A549 (cell line): ENCODE measurements at places on chromosomes 13 and 19.
A peak's percentile ranks its signal among the peaks of the same experiment; 100 is the strongest.

- DNase-seq: no peak
These were observed 223.7 kb downstream of the TBC1D4 start for GRCh38 chr13:75258159-75258782.

DNA sequence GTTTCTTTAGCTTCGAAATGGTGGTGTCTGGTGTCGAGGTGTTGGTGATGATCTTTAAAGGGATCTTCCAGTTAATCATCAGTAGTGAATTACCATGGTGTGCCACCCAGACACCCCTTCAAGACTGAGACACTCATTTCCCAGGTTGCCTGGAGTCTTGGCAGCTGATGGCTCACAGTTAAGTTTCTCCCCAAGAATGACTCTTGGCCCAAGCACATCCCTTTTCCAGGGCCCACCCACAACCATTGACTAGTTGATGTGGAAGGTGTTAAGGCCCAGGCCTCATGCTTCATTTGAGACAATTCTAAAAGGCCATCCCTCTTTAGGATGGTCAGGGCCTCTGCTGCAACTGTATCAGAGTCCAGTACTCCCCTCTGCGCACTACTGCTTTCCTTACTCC is 145.5 kb downstream of the FOXO1 start:
- no peak for DNase-seq

GRCh38 chr13:37453246-37453645 is 145.3 kb downstream of the POSTN start:
- no peak for DNase-seq

DNA sequence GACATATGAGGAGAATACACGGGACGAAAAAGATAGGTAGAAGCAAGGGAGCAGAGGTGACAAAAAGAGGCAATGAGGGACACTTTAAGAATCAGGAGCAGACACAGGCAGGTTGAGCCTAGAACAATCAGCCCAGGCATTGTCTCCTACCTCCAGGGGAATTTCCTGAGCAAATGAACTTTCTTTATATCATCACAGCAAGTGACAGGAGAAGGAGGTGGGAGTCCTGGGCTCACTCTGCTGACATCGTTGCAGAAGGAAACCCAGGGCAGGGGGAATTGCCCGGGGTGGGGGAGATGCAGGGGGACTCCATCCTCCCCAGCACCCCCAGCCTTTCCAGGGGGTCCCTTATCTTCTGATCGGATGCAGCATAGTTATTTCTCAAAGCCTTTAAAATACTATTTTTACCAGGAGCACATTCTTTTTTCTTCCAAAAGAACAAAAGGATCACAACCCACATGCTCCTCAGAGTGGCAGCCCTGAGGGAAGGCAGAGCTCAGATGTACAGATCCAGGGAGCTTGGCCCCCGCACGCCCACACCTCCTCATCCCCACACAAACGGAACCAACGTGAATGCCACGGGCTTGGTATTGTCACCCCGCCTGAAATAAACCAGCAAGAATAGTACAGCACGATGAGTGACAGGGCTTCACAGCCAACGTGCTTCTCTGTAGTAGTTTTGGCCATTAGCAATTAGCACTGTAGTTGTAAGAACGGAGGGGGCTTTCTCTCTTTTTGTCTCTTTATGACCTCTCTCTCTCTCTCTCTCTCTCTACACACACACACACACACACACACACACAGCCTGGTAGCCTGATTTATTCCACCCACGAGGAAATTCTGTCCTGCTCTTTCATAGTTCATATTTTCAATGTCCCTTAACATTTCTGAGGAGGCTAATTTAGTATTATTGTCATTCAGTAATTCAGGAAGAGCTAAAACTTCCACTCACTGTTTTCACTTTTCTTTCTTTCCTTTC is 169.5 kb upstream of the UBL3 start:
- DNase-seq: no peak

GRCh38 chr13:83880275-83881139 is 1.8 kb downstream of the SLITRK1 start:
- no peak for DNase-seq

DNA sequence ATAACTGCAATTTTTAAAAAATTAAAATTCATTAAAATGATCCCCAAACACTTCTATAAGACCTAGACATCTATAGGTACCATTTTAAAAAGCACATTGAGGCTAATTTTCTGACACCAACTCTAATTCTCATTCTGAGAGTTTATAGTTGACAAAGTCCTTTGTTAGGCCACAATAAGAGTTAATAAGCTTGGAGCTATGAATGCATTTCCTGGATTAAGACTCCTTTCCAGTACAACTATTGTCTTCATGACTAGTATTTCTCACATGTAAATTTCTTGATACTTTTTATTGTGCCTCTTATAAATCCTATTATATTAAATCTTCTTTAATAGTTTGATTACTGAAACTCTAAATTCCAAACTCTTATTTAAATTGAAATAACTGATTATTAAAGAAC is 340.8 kb downstream of the KLF12 start:
- no peak for DNase-seq

- no peak for DNase-seq
These were observed 616.3 kb downstream of the TBC1D4 start for GRCh38 chr13:74865656-74866055.

DNA sequence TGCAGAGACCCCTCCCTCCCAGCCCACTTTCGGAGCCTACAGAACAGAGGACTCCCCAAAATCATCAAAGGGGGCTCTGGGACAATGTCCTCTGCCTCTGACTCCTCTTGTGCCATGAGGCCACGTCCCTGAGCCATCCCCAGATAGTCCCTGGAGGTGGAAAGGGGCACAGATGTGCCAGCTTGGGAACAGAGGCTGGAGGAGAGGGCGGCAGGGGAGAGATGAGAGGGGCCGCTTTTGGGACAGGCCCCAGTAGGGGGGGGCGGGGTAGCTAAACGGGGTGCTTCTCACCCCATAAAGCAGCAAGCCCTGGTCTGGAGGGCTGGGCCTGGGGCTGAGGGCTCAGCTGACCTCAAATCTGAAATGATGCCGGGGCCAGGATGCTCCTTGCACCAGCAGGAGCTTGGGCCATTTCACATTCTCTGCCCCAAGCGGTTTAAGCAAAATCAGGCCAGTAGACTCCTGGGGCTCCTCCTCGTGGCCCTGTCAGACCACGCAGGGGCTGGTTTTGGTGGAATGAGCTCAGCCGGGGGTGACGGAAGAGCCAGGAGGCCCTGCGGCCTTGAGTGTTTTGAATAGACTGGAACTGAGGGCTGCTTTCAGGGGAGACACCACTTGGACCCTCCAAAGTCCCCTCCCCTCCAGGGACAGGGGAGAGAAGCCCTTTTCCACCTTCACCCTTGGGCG is 27.1 kb downstream of the ONECUT3 start:
- peak; percentile 53 for DNase-seq

GRCh38 chr19:10565028-10565566 is 713 bp downstream of the KRI1 start:
- DNase-seq: peak; percentile 67

DNA sequence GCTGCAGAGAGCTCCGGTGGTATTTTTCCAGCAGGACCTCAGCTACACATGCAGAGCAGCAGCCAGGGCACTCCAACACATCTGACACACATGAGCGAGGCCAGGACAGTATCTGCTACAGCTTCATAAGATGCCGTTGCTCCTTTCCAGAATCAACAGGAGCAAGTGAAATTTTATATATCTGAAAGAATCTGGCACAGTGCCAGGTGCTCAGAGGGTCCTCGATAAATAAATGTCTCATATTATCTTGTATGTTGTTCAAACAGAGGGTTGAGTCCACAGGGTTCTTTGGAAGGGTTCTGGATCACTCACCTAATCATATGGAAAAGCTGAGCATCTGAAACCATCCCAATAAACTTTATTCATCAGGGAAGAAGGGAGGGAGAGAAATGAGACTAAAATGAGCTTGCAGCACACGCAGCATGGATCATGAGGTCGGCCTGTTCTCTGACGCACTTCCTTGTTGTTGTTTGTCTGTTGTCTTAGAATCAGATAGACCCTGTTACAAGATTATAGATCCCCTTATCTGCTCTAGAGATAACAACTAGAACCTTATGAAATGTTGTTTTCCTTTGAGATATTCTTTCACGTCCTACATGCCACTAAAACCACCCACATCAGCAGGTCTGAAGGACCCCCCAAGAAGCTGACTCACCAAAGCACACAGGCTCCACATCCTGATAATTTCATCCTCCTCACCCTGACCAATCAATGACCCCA is 3.2 kb upstream of the METTL21C start:
- DNase-seq: no peak

DNA sequence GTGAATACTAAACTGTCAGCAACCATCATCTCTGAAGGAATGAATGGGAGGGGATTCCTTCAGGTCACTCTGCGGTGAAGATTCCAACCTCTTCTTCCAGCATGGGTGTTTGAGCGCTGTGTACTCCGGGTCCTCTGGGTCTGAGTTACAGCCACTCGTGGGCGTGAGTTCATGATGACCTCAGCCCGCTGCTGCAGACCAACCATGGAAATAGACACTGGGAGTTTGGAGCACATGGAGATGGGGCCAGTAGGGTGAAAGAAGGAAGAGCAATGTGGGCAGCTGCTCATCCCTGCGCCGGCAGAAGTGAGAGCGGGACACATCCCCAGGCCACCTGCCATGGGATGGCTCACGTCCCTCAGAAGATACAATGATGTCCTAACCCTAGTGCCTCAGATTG is 16.8 kb upstream of the RAB20 start:
- DNase-seq: no peak

GRCh38 chr13:105462098-105462497 is 1073.4 kb downstream of the EFNB2 start:
- DNase-seq: no peak
